ENCODE measurements at places on chromosomes 4 and X.

DNA sequence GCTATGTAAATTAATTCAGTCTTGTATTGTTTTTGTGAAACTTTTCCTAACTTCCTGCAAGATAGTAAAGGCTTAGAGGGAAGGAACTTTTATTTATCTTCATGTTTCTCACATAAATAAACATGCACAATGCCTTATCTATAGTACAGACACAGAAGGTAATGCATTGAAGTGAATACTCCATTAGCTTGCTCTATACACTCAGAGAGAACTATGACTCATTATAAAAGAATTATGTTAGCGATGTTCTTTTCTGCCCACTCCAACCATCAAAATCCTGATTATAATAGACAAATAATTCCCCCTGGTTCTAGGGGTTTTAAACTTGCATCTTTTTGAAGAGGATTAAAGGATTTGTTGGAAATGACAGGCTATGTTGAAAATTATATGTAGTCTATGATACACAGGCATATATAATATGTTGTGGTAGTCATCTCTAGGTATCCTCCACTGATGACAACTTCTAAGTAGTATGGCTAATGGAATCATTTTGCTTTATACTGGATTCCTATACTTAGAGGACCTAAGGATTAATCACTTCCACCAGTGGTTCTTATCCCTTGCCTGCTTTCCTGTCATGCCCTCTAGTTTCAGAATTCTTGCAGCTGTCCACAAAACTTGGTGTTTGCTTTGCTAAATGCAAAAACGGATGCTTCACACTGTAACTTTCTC is 115.7 kb downstream of the NDST4 start:
- no peak for DNase-seq

GRCh38 chr4:37555322-37555721 is 130.9 kb downstream of the RELL1 start:
- DNase-seq, result no peak

- DNase-seq, result no peak
Observed at GRCh38 chr4:123257591-123257990, 139.0 kb upstream of the SPRY1 start.

GRCh38 chr4:112673076-112673475 is 36.1 kb downstream of the LARP7 start:
- DNase-seq, result no peak

- no peak for DNase-seq
Observed at GRCh38 chr4:187183346-187183745, 459.7 kb upstream of the FAT1 start.

DNA sequence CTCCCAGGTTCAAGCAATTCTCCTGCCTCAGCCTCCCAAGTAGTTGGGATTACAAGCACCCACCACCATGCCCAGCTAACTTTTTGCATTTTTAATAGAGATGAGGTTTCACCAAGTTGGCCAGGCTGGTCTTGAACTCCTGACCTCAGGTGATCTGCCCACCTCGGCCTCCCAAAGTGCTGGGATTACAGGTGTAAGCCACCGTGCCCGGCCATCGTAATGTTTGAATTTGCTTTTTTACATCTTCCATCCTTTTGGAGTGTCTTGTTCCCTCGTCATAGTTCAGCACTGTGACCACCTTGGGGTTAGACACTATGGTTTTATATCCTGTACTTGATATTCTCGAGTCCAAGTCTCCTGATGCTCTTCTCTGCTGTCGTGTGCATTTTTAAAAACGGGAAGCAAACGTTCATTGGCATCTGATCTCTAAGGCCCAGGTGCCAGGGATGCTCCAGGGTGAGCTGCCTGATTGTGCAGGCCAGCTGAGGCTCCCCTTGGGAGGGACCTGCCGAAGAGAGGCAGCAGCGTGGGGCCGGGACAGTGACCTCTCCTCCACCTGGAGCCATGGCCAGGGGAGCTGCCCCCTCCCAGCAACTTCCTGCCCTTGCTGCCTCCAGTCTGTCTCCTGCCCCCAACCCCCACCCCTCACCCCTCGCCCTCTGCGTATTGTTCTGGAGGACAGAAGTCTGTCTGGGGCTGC is 16.7 kb downstream of the DGKQ start:
- DNase-seq, result no peak

- DNase-seq, result no peak
Observed at GRCh38 chr4:150599547-150599946, 17.6 kb downstream of the MAB21L2 start.

- DNase-seq, result no peak
Observed at GRCh38 chr4:61666244-61666643, 466.1 kb downstream of the ADGRL3 start.

GRCh38 chrX:40908026-40908425 is 172.7 kb upstream of the MED14 start:
- DNase-seq, result peak; percentile 47

- DNase-seq, result peak; percentile 31
Observed at GRCh38 chrX:74535408-74536151, 78.8 kb downstream of the RLIM start.

DNA sequence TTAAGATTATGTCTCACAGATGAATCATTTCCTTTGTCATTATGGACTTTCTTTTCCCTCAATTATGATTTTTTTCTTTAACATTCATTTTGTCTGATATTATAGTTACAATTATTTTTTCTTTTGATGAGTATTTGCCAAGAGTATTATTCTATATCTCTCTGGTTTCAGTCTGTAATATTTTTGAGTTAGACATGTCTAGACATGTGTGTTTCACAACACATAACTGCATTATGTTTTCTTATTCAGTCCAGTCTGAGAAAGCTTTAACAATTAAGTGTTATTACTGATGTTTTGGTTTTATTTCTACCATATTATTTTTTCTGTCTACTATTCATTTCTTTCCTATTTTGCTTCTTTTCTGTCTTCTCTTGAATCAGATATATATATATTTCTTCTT is 108.3 kb upstream of the MID1IP1 start:
- DNase-seq, result no peak

GRCh38 chrX:31551913-31552312 is 480.1 kb upstream of the FTHL17 start:
- DNase-seq, result no peak

GRCh38 chrX:1239681-1240142 is 27.3 kb upstream of the CRLF2 start:
- DNase-seq, result no peak

DNA sequence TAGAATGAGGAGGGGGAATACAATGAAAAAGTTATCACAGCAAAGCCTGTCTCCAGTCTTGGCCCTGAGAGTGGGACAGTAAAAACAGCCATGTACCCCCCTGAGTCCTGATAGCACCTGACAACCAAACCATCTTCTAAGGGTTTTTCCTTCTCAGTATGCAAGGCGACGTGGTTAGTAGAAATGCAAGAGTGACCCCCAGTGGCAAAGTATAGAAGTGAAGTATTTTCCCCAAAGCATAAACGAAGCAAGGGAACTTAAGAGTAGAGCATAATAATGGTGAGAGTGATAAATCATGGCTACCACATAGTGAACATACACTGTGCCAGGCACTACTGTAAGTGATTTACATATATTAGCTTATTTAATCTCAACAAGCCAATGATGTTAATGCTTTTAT is 52.8 kb downstream of the FAM47C start:
- peak; percentile 22 for DNase-seq

- no peak for DNase-seq
Observed at GRCh38 chr4:114597410-114598115, 1.0 kb upstream of the UGT8 start.

DNA sequence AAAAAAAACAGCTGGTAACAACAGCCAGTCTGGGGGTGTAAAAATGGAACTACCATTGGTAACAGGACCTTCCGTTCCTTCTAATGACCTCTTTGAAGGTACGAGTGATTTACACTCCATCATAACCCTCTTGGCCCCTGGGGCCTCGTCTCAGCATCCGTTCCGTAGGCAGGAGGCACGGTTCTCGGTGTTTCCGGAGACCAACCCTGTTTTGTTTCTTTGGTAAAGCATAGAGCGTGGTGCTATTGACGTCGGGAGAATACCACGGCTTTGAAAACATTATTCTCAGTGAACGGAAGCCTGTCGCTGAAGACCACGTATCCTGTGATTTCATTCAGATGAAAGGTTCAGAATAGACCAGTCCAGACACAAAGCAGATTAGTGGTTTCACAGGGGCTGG is 198.9 kb downstream of the ASMT start:
- no peak for DNase-seq

DNA sequence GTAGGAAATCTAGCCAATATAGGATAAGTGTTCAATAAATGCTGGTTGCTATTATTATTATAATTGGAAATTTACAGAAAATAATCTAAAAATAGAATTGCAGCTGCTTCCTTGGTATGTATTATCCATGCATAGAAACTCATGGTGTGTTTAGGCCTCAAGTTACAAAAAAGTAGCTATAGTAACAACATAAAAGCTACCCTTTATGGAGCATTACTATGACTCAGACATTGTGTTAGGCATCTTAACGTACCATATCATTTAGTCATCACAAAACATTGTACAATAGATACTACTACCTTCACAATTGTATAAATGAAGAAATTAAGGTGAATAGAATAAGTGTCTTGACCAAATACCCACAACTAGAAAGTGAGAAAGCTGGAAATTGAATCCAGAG is 126.9 kb upstream of the NRK start:
- DNase-seq, result no peak

- no peak for DNase-seq
Observed at GRCh38 chrX:124018023-124018422, 56.5 kb downstream of the STAG2 start.

DNA sequence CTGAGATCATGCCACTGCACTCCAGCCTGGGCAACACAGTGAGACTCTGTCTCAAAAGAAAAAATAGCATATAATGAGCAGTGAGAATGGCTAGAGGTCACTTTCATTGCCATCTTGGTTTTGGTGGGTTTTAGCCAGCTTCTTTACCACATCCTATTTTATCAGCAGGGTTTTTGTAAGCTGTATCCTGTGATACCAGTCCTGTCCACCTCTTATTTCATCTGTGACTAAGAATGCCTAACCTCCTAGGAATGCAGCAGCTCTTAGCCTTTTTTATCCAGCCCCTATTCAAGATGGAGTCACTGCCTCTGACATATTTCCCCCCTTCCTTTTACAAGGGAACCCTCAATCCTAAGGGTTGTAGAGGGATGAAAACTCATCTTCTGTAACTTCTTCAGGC is 26.1 kb upstream of the IGFBP7 start:
- DNase-seq, result peak; percentile 72

GRCh38 chr4:53021754-53022512 is 159.8 kb downstream of the RASL11B start:
- no peak for DNase-seq

GRCh38 chr4:120431180-120431579 is 364.5 kb upstream of the MAD2L1 start:
- no peak for DNase-seq

- DNase-seq, result no peak
Observed at GRCh38 chrX:15299941-15300851, 15.2 kb downstream of the ASB11 start.

DNA sequence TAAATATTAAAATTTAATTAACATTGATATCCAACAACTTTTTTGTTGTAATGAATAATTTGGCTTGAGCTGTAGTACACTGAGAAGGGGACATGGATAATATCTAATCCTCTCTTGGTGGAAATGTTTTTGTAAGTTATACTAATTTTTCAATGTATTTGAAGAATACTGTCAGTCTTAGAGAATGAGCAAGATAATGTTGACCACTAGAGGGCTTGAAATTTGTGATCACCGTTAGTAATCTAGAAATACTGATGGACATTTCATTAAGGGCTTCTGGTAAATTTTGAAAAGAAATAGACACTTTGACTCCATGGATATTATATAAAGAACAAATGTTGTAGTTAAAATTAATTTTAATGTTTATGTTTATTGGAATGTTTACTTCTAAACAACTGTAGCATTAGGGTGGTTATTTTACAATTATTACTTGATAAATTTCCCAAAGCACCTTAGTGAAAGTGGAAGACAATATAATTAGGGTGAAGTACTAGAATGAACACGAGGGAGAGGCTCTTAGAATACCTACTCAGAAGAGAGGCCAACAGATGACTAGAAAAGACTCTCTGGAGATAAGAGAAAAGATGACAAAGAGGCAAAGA is 20.0 kb upstream of the CAMK2D start:
- DNase-seq, result no peak

DNA sequence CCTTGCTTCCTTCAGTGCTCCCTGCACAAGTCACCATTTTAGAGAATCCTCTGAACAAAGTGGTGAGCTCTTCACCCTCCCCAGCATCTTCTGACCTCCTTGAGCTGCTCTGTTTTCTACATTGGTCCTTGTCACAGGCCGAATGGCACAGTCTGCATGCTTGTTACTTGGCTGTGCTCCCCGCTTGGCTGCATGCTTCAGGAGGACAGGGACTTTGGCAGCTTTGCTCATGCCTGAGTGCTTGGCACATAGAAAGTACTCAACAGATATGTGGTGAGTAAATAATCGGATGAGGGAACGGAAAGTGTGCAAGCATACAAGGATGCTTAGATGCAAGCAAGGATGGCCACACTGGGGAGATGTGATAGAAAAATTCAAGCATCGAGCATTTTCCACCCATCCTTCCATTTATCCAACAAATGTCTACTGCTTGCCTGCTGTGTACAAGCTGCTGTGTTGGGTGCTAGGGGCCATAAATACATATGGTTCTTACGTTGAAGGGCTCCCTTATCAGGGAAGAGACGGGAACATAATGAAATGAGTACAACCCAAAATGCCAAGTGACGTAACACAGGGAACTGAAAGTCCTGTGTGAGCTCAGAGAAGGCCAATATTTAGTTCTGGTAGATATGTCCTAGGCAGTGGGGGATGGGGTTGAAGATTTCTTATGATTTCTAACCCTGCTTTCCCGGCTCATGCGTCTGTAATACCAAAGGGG is 31.2 kb downstream of the SLC2A9 start:
- DNase-seq, result no peak

DNA sequence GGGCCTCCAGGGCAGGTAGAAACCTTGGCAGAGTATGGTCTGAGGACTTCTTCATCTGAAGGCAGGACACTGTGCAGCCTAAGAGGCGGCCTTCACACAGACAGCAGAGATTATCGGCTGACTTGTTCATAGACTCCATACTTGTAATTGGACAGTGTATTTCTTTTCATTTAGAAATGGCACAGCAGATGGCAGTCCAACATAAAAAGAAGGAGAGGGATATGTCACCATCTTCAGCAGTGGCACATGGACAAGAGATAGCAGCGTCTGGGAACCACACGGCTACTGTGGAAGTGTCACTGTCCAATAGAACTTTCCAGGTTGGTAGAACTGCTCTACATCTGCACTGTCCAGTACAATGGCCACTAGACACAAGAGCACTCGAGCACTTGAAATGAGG is 21.7 kb upstream of the GEMIN8 start:
- DNase-seq, result no peak

GRCh38 chrX:20421697-20422096 is 155.0 kb upstream of the RPS6KA3 start:
- DNase-seq, result no peak

DNA sequence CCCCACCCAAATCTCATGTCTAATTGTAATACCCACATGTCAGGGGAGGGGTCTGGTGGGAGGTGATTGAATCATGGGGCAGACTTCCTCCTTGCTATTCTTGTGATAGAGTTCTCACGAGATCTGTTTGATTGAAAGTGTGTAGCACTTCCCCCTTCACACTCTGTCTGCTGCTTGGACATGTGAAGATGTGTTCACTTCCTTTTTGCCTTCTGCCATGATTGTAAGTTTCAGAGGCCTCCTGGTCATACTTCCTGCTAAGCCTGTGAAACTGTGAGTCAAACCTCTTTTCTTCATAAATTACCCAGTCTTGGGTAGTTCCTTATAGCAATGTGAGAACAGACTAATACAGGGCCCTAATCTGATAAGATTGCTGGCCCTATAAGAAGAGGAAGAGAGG is 1514.8 kb downstream of the RPA4 start:
- no peak for DNase-seq

- DNase-seq, result no peak
Observed at GRCh38 chr4:175946472-175947116, 119.0 kb upstream of the WDR17 start.
